NCI-H446 treated with DMSO at 0.1 percent for 48 hours (cell line): ENCODE measurements at places on chromosomes 12 and 14.

- no peak for DNase-seq
Measured at GRCh38 chr12:110371408-110372055, 32.0 kb downstream of the ANAPC7 start.

DNA sequence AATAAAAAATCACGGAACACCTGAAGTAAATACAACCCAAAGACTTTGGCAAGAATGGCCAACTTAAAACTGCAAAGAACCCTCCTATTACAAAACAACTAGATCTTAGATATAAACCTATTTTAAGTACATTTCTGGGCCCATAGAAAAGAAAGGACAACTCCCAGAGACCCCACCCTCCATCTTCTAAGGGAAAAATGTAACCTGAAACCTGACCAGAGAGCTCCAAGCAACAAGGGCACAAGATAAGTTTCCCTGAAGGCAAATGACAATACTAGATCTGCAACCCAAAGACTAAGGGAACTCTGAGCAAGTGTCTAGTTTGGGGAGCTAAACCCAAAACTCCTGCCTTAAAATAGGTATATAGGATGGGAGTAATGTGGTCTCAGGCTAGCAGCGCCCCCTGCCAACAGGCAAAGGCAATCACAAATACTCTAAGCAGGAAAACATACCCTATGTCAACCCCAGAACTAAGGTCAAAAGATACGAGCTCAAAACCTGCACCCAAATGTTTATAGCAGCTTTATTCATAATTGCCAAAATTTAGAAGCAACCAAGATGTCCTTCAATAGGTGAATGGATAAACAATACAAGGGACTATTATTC, 218.9 kb downstream of the ITPR2 start:
- peak; percentile 8 for DNase-seq

- DNase-seq: no peak
Measured at GRCh38 chr14:96962337-96962736, 165.2 kb downstream of the VRK1 start.

DNA sequence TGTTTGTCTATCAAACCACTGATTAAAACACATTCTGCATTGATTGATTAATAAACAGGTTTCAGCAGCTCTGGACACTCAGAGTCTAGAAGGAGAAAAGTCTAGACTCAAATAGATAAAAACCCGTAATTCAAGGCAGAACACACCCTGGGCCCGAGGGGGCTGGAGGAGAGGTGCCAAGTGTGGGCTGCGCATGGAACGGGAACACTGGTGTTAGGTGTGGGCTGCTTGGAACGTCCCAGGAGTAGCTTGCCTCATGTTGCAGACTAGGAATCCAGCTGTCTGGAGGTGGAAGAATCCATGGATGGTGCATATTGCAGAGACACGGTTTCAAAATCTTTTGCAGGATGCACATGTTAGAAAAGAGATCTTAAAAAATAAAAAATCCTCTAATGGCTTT, 223.0 kb downstream of the APAF1 start:
- DNase-seq: no peak

DNA sequence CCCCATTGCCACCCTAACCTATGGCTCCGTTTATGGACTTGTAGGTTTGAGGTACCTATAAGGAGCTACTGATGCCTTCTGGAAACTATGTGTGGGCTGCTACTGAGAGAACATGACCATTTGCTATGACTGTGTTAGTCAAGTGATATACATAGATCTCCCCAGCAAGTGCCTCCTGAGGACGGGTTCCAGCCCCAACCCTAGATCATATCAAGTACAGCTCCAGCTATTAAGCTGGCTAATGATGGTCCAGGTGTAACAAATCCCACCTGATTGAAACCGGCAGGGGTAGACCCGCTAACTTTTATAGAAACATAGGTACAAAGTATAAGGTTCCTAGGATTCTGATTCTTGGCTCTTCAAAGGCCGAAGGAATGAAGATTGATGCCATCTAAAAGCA, 23.7 kb downstream of the NINJ2 start:
- DNase-seq: no peak

- no peak for DNase-seq
Measured at GRCh38 chr12:122888232-122888752, 7.6 kb downstream of the VPS37B start.
